ENCODE measurements at places on chromosomes 2 and 18.

DNA sequence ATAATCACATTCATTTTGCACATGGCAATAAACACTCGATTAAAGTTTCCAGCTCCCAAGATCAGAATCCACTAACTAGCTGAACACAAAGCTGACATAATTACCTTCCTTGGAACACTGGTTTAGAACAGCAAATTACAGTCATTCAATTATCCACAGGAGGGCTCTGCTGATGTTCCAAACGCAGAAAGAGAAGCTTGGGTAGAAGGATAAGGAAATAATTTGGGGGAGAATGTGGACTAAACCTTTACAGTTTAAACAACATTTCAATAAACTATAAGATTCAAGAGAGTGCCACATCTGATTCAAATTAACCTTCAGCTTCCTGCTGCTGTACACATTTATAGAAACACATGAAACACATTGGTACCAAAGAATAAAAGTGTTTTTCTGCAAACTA is 67.8 kb upstream of the ARL4C start:
- no peak for DNase-seq

DNA sequence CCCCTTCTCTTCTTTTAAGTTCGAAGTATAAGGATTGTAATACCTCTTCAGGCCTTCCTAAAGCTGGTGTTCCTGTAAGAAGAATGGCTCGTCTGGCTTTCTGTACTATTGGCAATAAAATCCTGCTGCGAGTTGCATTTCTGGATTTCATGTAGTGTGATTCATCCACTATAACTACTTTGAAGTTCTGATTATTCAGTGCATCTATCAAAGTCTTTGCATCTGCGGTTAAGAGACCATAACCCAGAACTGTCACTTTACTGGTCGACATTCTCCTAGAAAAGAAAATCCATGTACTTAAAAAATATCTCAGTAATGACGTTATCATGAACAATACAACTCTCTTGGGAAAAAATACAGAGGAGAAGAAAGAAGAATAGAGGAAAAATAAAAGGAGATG is 181.1 kb downstream of the ZRANB3 start:
- DNase-seq = no peak

GRCh38 chr2:221434142-221434541 is 138.0 kb downstream of the EPHA4 start:
- DNase-seq = no peak

DNA sequence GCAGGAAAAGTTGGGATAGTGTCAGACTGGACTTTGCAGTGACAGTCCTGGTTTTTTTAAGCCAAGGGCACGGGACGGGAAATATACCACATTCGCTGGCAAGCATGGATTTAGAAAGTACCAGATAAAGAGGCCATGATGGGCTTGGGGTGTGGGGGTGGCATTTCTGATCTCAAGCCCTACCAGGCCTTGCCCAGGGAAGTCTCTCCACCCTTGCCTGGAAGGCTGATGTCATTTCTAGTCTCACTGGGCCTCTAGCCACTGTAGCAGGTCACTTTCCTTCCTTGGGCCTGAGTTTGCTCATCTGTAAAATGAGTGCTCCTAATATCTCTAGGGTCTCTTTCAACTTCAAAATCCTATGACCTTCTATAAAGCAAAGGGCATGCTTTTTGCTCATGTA is 1.8 kb downstream of the ZBTB7C start:
- DNase-seq = no peak

DNA sequence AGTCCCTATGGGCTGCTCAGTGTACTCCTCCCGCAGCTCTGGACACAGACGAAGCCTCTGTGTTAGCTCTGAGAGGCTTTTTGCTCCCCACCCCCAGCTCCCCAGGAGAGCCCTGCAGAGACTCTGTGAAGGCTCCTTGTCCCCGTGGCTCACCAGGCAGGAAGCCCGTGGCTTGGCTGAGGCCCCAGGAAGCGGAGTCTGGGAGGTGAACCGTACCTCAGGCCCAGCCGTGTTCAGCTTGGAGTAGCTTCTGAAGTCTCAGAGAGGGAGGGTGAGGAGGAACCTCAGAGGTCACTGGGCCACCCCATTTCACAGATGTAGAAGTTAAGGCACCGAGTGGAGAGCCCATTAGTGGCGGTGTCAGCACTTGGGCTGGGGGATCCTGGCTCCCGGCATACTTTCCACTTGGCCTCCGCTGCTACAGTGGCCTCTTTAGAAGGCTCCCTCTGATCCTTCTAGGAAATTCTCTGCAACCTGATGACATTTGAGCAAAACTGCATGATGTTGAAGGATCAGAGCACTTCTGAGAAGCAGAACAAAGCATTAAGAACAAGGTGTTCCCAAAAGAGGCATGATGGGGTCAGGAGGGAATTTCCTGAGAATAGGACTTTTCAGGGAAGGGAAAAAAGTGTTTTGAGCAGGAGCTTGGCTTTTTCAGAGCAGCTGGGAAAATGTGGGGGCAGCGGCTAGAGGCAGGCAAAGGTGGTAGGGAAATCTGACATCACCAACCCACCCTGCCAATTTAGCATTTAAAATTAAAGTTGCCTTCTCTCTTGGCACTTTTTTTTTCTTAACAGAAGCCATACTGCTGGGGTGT is 79.1 kb downstream of the MCFD2 start:
- DNase-seq = no peak

- no peak for DNase-seq
These were observed 94.1 kb downstream of the AAK1 start for GRCh38 chr2:69549421-69549820.

Measured in OCI-M1 (cell line).